DMS53 (cell line): ENCODE measurements at places on chromosomes 11 and 22.

GRCh38 chr11:129045150-129045549 is 102.5 kb upstream of the TP53AIP1 start:
- no peak for DNase-seq

DNA sequence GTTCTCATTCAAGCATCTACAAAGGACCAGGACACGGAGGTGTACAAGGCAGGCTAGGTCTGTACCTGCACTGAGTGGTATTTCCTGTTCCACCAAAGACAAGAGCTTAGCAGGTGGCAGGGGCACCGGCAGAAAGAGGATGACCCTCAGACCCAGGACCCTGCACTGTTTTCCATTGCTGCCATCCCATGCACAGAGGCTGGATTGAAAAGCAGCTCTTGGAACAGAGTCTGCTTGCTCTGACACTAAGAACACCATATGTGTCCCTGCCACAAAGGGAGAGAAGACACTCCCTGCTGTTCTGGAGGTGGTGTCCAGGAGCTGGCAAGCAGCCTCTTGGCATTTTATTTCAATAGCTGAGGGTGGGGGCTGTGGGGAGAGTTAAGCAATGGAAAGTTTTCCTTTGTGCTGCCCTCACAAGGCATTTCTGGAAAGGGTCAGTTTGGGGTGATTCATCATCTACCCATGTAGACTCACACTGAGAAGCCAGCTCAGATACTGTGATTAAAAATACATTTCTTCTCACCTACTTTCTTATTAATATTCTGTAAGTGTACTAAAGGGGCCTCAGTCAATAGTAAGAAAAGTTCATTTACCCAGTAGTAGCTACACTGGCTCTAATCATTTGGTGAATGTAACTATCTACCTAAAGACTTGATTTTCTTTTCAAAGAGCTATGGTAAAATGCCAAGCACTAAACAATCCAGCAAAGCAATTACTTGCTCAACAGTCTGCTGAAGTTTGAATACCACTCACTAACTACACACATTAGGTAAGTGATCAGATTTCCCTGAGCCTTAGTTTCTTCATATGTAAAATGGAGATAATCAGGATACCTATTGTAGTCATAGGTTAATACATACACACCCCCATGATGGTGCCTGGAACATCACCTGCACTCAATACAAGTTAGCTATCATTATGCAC is 55.2 kb downstream of the SLC1A2 start:
- DNase-seq, result no peak

GRCh38 chr11:3202759-3203158 is 15.9 kb downstream of the MRGPRG start:
- DNase-seq, result no peak

GRCh38 chr11:108486331-108486730 is 11.9 kb downstream of the POGLUT3 start:
- no peak for DNase-seq

DNA sequence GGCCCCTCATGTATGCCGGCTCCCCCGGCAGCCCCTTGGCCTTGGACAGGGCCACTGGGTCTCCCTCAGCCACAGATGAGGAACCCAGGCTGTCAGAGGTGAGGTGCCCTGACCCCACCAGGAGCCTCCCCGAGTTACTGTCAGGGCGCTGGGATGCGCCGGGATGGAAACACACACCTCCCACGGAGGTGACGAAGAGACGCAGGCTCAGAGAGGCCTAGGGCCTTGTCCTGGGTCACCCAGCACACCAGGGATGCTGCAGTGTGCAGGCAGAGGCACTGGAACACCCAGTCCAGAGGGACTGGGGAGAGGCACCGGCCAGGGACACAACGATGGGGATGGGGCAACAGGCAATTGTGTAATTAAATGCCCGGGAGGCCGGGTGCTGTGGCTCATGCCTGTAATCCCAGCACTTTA is 81.2 kb upstream of the PRR5 start:
- peak; percentile 56 for DNase-seq
